ENCODE measurements at places on chromosomes 5 and 9. TPM values are rescaled to one million over a fixed set of nuclear protein-coding genes. Genes with fewer than 3 reads are reported as not detected.

The GIN1 gene
- total RNA-seq, result 5.0 TPM

GRCh38 chr5:107736638-107737037 lies 65.9 kb upstream of the EFNA5 start:
- DNase-seq, result no peak

The RLN2 gene
- total RNA-seq, result not detected

DNA sequence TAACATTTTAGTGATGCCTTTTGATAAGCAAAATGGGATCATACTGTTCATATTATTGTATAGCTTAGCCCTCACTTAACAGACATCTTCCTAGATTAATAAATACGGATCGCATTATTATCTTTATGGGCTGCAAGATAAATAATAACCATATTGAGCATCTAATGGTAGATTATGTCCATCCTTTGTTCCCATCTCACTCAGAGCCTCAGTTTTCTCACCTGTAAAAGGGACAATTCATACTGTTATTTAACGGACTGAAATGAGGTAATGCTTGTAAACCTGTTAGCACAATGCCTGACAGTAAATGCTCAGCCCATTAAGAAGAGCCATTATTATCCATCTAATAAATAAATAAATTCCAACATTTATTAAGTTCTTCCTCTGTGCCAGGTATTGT lies 3.0 kb upstream of the RPL26L1 start:
- DNase-seq, result no peak

DNA sequence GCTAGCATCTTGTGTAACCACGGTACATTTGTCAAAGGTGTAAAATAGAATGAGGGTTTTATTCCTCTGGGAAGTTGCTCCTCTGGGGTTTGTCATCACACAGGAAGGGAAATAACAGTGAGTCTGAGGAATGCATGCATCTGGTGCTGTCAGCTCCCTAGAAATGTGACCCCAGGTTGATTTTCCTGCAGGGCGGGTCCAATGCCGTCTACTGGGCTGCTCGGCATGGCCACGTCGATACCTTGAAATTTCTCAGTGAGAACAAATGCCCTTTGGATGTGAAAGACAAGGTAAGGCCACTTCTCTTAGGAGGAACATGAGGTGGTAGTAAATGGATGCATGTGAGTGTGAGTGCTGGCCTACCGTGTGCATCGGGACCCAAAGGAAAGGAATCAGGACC lies 78.8 kb upstream of the CTSL start:
- no peak for DNase-seq

- DNase-seq, result no peak
Measured at GRCh38 chr5:16918156-16918555, 17.9 kb downstream of the MYO10 start.

The PCDHB13 gene
- total RNA-seq, result 5.2 TPM

GRCh38 chr5:168002116-168002515 lies 289.3 kb upstream of the WWC1 start:
- no peak for DNase-seq

GRCh38 chr5:156497804-156498208 lies 170.8 kb downstream of the SGCD start:
- DNase-seq, result no peak

- no peak for DNase-seq
Measured at GRCh38 chr5:6915574-6915973, 202.3 kb downstream of the TENT4A start.

The ZDHHC21 gene
- total RNA-seq, result 7.4 TPM

DNA sequence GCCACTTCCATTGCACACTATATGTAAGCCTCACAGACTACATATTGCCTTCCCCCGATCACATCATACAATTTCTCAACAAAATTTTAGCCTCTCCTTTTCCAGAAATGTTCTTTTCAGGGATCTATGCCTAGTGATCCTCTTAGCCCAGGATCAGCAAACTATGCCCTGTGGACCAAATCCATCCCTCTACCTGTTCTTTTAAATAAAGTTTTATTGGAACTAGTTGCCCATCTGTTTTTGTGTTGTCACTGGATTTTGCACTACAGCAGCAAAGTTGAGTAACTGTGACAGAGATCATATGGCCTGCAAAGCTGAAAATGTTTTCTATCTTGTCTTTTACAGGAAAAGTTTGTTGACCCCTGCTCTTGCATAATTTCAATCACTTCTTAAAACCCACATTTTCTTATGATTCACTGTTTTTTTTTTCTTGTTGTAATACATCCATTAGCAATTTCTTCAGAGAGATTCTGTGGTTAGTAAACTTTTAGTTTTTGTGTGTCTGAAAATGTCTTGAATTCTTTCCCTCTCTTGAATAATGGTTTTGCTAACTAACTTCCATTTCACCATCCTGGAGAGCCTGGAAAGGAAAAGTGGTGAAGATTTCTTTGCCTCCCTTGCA lies 7.1 kb downstream of the TXNDC8 start:
- no peak for DNase-seq
